ENCODE measurements at places on chromosomes 5 and 9.
A peak's percentile ranks its signal among the peaks of the same experiment; 100 is the strongest.

GRCh38 chr5:10507575-10508096 is 56.2 kb upstream of the ANKRD33B start:
- DNase-seq: no peak

- DNase-seq: no peak
Measured at GRCh38 chr5:34673463-34674125, 17.5 kb downstream of the RAI14 start.

GRCh38 chr5:119353686-119354366 is 2.0 kb upstream of the TNFAIP8 start:
- DNase-seq: no peak

GRCh38 chr9:82882748-82883147 is 180.2 kb downstream of the RASEF start:
- DNase-seq: no peak

- no peak for DNase-seq
Measured at GRCh38 chr9:13993632-13994185, 320.2 kb downstream of the NFIB start.

GRCh38 chr9:107222020-107222522 is 61.0 kb upstream of the RAD23B start:
- no peak for DNase-seq

DNA sequence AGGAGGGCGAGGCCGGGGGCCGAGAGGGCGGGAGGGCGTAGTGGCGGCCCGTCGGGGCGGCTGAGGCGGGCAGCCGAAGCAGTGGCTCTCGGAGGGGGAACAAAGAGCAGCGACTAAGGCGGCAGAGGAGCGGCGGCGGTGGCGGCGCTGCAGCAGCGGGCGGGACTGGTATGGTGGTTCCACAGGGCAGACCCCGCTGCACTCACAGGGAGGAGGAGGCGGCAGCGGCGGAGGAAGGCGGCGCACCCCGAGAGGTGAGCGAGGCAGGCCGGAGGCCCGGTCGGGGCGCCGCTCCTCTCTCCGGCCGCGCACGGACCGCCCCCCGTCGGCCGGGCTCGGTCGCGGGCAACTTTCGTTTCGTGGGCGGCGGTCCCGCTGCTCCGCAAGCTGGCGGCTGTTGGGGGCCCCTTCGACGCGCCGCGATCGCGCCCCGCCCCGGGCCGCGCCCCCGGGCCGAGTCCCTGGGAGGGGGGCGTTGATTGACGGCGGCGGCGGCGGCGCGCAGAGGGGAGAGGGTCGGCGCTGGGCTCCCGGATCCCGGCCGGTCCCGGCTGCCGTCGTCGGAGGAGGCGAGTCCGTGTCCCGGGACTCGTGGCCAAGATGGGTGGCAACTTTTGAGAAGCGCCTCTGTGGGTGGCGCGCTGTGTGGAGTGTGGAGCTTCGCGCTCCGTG is 467 bp downstream of the CNOT6 start:
- DNase-seq: no peak

DNA sequence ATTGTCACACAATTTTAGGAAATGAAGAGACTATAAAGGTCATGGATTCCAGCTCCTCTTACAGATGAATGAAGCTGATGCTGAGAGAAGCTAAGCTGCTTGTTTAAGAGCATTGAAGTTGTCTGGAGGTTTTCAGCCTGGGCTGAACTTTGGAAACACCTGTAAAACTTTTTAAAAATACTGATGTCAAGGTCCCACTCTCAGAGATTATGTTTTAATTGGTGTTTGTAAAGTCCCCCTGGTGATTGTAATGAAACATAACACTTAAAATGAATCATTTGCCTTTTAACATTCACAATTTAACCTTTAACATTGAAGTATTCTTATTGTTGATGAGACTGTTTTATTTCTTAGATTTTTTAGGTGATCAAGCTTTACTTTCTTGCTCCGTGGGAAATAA is 16.4 kb downstream of the RAD23B start:
- peak; percentile 10 for DNase-seq

GRCh38 chr9:26324786-26325443 is 567.7 kb downstream of the CAAP1 start:
- DNase-seq: no peak

DNA sequence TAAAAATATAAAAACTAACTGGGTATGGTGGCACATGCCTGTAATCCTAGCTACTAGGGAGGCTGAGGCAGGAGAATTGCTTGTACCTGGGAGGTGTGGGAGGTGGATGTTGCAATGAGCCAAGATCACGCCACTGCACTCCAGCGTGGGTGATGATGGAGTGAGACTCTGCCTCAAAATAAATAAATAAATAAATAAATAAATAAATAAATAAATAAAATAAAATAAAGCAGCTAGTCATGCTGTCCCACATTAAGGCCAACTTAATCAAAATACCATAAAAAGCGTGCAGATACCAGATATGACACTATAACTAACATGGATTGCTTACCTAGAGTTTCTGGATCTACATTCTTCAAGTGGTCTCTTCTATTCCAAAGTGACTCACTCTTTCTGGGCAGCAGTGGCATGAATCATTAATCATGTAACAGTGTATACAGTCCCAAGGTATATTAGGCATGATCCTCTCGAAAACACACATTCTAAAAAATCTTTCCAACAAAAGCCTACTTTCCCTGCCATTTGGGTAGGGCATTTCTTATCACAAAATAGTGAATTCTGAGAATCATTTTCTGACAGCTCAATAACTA is 187.1 kb downstream of the ELAVL2 start:
- no peak for DNase-seq

GRCh38 chr9:9791611-9792010 is 821.2 kb downstream of the PTPRD start:
- DNase-seq: no peak

- no peak for DNase-seq
Measured at GRCh38 chr9:124658165-124659017, 112.7 kb downstream of the NR6A1 start.

DNA sequence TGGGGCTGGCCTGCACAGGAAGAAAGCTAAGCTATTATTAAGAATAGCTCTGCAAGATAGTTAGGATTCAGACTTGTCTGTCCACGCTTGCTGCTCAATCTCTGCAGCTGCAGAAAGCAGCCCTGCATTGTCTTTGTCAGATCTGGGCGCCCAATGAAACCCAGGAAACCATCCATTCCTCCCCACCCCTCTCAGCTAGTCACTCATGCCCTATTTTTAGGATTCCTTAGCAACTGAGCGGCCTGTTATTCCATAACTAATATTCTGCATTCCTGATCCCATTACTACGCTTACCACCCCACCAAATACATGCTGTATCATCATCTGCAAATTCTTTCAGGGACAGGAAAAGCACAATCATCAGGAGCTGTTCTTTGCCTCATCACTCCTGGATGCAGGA is 52.9 kb upstream of the APC start:
- no peak for DNase-seq

DNA sequence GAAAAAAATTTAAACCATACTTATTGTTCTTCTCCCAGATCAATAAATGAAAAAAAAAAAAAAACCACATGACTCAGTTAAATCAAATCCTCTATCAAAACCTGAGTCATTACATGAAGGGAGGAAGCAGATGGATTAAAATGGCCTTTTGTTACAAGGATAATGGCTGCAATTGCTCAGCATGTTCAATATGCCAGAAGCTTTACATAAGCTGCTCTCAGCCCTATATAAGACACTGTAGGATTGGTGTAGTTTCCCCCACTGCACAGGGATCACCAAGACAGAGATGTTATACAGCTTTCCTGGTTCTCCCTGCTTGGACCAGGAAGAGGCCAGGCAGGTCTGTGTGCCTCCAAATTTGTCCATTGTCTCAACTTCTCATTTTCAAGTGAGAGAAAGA is 101.6 kb upstream of the MAP1B start:
- DNase-seq: no peak

DNA sequence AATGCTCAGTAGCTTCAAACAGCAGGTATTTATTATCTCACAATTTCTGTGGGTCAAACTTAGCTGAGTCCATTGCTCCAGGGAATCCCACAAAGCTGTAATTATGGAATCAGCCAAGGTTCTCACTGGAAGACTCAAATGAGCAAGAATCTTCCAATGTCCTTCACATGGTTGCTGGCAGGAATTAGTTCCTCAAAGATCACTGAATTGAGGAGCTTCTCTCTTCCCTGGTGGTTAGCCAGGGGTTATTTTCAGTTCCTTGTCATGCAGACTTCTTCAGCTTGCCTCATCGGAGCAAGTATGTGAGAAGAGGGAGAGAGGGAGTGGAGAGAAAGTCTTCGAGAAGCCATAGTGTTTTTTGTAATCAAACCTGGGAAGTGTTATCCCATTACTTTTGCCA is 2331.9 kb downstream of the MAT2B start:
- DNase-seq: no peak

- no peak for DNase-seq
Measured at GRCh38 chr5:145345511-145346287, 489.4 kb downstream of the PRELID2 start.

GRCh38 chr5:177067503-177067902 is 19.2 kb upstream of the FGFR4 start:
- DNase-seq: no peak

- peak; percentile 24 for DNase-seq
Measured at GRCh38 chr5:112848116-112848811, 12.8 kb upstream of the SRP19 start.

GRCh38 chr5:174953871-174954270 is 229.5 kb downstream of the MSX2 start:
- DNase-seq: no peak

DNA sequence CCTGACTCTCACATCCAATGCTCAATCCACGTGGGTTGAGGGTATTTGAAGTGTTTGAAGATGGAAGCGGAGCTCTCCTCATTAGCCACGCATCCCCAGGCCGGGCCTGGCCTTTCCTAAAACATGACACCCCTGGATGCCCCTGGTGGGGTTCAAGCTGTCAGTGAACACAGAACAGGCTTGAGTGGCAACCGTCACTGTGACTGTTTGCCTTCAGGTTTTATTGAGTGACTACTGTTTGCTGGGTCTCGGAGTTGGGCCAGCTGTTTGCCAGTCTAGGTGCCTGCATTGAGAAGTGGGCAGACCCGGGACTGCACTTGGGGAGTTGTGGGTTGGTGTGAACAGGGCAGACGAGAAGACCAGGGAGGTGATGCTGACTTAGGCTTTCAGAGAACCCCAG is 7.8 kb upstream of the OLFM1 start:
- DNase-seq: no peak

- DNase-seq: no peak
Measured at GRCh38 chr5:75324791-75325190, 12.2 kb upstream of the HMGCR start.

DNA sequence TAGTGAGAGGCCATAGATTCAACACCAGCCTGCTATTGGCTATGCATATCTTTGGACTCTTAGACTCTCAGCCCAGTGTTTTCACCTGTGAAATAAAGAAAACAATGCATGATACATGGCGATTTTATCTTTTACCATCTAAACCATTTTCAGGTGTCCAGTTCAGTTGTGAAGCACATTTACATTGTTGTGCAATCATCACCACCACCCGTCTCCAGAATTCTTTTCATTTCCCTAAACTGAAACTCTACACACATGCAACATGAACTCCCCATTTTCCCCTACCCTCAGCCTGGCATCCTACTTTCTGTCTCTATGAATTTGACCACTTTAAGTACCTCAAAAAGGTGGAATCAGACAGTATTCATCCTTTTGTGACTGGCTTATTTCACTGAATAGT is 420.6 kb downstream of the MED10 start:
- DNase-seq: no peak

- no peak for DNase-seq
Measured at GRCh38 chr9:115118879-115119218, 892 bp upstream of the TNC start.

DNA sequence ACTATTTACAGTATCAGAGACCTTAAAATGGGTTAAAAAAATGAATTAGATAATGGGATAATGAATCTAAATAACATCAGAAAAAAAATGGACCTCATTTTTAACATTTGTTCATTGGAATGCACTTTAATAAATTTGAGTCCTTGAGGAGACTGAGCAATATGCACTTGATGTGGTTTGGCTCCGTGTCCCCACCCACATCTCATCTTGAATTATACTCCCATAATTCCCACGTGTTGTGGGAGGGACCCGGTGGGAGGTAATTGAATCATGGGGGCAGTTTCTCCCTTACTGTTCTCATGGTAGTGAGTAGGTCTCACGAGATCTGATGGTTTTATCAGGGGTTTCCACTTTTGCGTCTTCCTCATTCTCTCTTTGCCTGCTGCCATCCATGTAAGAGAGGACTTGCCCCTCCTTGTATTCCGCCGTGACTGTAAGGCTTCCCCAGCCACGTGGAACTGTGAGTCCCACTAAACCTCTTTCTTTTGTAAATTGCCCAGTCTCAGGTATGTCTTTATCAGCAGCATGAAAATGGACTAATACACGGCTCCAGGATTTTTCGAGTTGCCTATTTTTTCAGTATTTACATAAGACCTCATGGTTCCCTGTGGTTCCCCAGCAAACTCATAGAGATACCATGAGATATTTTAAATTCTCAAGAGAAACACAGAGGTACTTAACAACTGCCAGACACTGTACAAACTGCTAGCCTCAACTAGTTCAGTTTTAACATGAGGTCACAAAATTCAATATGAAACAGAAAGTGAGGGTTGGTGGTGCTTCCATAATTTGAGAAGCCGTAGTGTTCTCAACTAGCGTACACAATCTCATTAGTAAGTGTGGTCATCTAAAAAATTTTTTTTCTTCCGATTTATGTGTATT is 128.3 kb downstream of the TLE1 start:
- DNase-seq: no peak

DNA sequence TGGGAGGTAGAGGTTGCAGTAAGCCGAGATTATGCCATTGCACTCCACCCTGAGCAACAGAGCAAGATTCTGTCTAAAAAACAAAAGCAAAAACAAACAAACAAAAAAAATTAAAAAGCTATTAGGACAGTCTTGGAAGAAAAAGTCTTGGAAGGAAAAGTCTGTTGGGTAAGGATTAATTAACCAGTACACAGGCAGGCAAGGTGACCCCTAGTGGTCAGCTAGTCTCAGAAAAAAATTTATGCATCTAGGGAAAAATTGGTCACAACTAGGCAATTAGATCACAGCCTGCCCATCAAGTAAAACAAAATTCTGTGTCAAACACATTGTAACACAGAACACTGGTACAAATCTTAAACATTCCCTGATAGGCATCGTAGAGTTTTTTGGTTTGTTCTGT is 6.7 kb upstream of the ANKRD18B start:
- no peak for DNase-seq

DNA sequence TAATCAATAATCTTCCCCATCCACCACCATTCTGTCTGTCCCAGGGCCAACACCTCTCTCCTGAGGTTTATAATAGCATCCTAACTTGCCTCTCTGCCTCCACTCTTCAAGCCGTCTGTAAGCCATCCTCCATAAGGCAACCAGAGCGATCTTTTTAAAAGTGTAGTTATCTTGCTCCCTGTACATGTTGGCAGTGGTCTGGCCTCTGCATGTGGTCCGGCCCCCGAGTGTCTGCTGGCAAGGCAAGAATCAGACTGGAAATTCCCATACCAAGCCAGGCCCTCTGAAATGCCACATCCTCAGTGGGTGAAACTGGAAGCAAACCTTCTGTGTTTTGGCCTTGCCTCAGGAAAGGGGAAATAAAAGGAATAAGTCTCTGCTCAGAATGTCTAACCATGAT is 17.0 kb downstream of the TTLL11 start:
- DNase-seq: no peak
